ENCODE measurements at places on chromosomes 4 and X. TPM values are rescaled to one million over a fixed set of nuclear protein-coding genes. Genes with fewer than 3 reads are reported as not detected.
A peak's percentile ranks its signal among the peaks of the same experiment; 100 is the strongest.

GRCh38 chr4:35975617-35976355, 268.5 kb downstream of the ARAP2 start:
- H3K4me3 ChIP-seq = no peak overlapping the region
- DNase-seq = no peak
- H3K4me1 ChIP-seq = no peaks in the 10 kb centered on the region
- H3K27ac ChIP-seq = no peak overlapping the region
- H3K36me3 ChIP-seq = no peaks in the 10 kb centered on the region
- no peaks in the 10 kb centered on the region for H3K27me3 ChIP-seq

- peak; percentile 29 for DNase-seq
- no peak overlapping the region for H3K27ac ChIP-seq
- H3K27me3 ChIP-seq = no peaks in the 10 kb centered on the region
- no peak overlapping the region for H3K4me3 ChIP-seq
Observed at GRCh38 chrX:123797543-123798447, 62.1 kb upstream of the XIAP start.

DNA sequence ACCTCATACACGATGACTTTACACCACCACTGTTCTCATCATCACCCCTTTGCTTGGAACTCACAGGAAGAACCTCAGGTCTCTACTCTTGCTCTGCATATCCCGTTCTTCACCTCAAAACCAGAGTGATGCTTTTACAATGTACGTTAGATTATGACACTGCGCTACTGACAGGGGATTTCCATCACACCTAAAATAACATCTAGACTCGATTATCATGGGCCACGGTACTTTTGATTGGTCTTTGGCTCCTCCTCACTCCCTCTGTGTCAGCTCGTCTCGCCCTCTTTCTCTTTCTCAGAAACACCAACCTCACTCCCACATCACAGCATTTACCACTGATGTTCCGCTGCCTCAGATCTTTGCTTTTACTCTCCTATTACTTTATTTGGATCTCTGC, 172.4 kb downstream of the TLL1 start:
- H3K36me3 ChIP-seq = no peaks in the 10 kb centered on the region
- no peak for DNase-seq
- no peaks in the 10 kb centered on the region for H3K4me1 ChIP-seq
- H3K4me3 ChIP-seq = no peak overlapping the region
- no peaks in the 10 kb centered on the region for H3K27me3 ChIP-seq
- H3K27ac ChIP-seq = no peak overlapping the region

- no peak overlapping the region for H3K27ac ChIP-seq
- no peak overlapping the region for H3K4me3 ChIP-seq
- H3K27me3 ChIP-seq = no peaks in the 10 kb centered on the region
- DNase-seq = peak; percentile 52
Observed at GRCh38 chrX:13279279-13280018, 40.4 kb downstream of the ATXN3L start.

- H3K27ac ChIP-seq = no peak overlapping the region
- H3K36me3 ChIP-seq = no peaks in the 10 kb centered on the region
- no peaks in the 10 kb centered on the region for H3K4me1 ChIP-seq
Observed at GRCh38 chr4:95250544-95251137, 298.1 kb downstream of the UNC5C start.

DNA sequence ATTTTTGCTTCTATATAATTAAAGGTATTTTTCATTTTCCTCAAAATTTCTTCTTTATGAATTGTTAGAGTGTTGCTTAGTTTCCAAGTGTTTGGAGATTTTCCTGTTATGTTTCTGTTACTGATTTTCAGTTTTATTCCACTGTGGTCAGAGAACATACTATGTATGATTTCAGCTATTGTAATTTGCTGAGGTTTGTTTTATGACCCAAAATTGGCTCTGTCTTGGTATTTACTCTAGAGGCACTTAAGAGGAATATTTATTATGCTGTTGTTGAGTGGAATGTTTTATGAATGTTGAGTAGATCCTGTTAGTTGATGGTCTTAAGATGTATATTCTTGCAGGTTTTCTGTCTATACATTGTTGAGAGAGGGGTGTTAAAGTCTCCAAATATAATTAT, 263.5 kb downstream of the PABPC4L start:
- H3K4me1 ChIP-seq = no peaks in the 10 kb centered on the region
- no peaks in the 10 kb centered on the region for H3K27me3 ChIP-seq
- no peak overlapping the region for H3K4me3 ChIP-seq
- DNase-seq = no peak
- no peak overlapping the region for H3K27ac ChIP-seq

DNA sequence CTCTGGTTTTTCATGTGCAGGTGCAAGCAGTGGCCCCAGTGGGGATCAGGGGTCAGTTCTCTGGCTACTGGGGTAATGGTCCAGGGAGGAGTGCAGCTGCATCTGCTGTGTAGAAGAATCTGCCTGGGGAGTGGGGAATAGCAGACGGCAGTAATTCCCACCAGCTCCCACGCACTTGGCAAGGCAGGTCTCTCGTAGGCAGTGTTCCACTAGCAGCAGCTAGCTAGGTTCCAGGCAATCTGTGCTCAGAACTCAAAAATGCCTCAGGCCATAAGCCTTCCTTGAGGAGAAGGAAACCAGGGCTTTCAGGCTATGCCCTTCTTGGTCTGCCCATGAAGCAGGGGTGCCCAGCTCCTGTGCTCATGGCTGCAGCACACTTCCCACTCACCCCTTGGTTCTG, 38.8 kb downstream of the DCLK2 start:
- no peaks in the 10 kb centered on the region for H3K27me3 ChIP-seq
- no peaks in the 10 kb centered on the region for H3K36me3 ChIP-seq
- DNase-seq = no peak
- no peak overlapping the region for H3K27ac ChIP-seq

GRCh38 chr4:58553679-58554078, 1443.5 kb upstream of the IGFBP7 start:
- no peak for DNase-seq
- H3K27ac ChIP-seq = no peak overlapping the region
- no peaks in the 10 kb centered on the region for H3K36me3 ChIP-seq
- H3K4me1 ChIP-seq = peaks cover 10% of the 10 kb centered on the region
- no peak overlapping the region for H3K4me3 ChIP-seq

DNA sequence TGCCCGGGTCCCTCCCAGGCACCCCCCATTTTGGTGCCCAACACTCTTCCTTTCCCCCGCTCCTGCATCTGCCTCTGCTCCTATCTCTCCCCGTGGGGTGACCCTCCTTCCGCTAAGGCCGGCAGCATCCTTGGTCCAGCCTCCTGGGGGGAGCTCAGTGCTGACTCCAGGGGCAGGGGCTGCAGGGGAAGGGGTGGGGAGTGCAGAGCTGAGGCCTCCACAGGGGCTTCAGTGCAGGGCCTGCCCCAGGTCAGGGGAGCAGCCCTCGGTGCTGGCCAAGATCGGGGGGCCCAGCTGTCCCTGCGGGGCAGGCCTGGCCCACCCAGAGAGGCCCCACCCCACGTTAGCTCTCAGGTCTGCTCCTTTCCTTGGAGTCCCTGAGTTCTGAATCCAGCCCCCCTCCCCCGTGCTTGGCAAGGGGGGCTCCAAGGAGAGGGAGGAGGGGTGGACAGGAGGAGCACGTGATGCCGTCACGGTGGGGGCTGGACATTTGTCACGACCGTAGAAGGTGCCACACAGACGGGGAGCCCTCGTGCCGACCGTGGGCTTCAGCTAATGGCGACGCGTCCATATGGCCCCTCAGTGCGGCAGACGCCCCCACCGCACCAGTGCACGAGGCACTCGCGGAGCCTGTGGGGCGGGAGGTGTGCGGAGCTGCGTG, 63.5 kb upstream of the ADRA2C start:
- H3K27ac ChIP-seq = no peak overlapping the region
- H3K4me3 ChIP-seq = no peak overlapping the region
- DNase-seq = no peak
- H3K27me3 ChIP-seq = peaks cover 7% of the 10 kb centered on the region

Gene ZIC3
- not detected for total RNA-seq

DNA sequence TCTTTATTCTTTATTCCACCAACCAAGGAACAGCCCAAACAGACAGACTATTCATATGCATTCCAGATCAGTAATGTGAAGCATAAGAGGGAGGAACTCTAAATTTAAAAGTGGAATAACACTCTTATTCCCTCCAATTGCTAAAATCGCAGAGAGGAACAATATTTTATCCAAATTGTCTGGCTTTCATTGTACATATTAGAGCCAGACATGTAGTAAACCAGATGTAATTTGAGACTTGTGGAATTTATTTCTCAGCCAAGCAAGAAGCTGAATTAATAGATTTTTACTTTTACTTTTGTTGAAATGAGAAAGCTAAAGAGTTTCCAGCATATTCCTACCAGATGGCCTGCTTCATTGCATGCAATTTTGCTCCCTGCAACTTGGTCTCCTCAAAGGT, 674.6 kb upstream of the SLIT2 start:
- no peak for DNase-seq
- no peaks in the 10 kb centered on the region for H3K27me3 ChIP-seq
- no peaks in the 10 kb centered on the region for H3K4me1 ChIP-seq
- no peak overlapping the region for H3K27ac ChIP-seq
